ENCODE measurements at places on chromosomes 16 and 17.

GRCh38 chr16:77277141-77277540 is 77.9 kb downstream of the SYCE1L start:
- no peak overlapping the region for H3K27ac ChIP-seq
- no peak for DNase-seq
- no peak overlapping the region for H3K4me3 ChIP-seq
- no peaks in the 10 kb centered on the region for H3K36me3 ChIP-seq
- H3K4me1 ChIP-seq: no peaks in the 10 kb centered on the region

- no peak overlapping the region for H3K4me3 ChIP-seq
- peaks cover 40% of the 10 kb centered on the region for H3K36me3 ChIP-seq
- no peaks in the 10 kb centered on the region for H3K4me1 ChIP-seq
- no peak overlapping the region for H3K27ac ChIP-seq
Observed at GRCh38 chr17:2684549-2684948, 27.0 kb downstream of the CLUH start.

- no peak overlapping the region for H3K4me3 ChIP-seq
- H3K27ac ChIP-seq: no peak overlapping the region
- no peaks in the 10 kb centered on the region for H3K36me3 ChIP-seq
- no peak for DNase-seq
- peaks cover 7% of the 10 kb centered on the region for H3K4me1 ChIP-seq
Observed at GRCh38 chr16:75457485-75458021, 6.9 kb downstream of the TMEM170A start.

GRCh38 chr17:30947796-30948195 is 23.0 kb upstream of the RNF135 start:
- H3K4me1 ChIP-seq: no peaks in the 10 kb centered on the region
- H3K36me3 ChIP-seq: no peaks in the 10 kb centered on the region
- no peak overlapping the region for H3K4me3 ChIP-seq
- DNase-seq: no peak
- H3K27ac ChIP-seq: no peak overlapping the region

- no peak for DNase-seq
- peak overlapping the region; percentile 81 for H3K4me3 ChIP-seq
- no peaks in the 10 kb centered on the region for H3K27me3 ChIP-seq
- no peaks in the 10 kb centered on the region for H3K36me3 ChIP-seq
Observed at GRCh38 chr16:49857423-49858181, 1.7 kb upstream of the ZNF423 start.

DNA sequence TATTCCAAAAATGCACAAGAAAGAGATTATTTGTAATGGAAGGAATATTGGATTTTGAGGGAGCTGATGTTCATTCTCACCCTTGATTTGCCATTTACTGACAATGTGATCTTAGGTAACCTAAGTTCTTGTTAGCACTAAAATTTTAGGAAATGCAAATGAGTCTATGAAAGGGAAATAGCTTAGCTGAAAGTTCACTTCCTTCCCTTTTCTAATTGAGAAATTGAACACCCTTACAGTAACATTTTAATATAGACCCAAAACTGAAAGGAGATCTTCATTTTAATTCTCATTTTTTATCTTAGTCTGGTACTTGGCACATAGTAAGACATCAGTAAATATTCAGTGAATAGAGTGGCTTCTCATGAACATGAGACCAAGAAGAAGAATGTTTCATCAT is 10.9 kb upstream of the WSB1 start:
- DNase-seq: no peak
- H3K36me3 ChIP-seq: no peaks in the 10 kb centered on the region
- H3K4me3 ChIP-seq: no peak overlapping the region
- H3K4me1 ChIP-seq: no peaks in the 10 kb centered on the region
- no peaks in the 10 kb centered on the region for H3K27me3 ChIP-seq

DNA sequence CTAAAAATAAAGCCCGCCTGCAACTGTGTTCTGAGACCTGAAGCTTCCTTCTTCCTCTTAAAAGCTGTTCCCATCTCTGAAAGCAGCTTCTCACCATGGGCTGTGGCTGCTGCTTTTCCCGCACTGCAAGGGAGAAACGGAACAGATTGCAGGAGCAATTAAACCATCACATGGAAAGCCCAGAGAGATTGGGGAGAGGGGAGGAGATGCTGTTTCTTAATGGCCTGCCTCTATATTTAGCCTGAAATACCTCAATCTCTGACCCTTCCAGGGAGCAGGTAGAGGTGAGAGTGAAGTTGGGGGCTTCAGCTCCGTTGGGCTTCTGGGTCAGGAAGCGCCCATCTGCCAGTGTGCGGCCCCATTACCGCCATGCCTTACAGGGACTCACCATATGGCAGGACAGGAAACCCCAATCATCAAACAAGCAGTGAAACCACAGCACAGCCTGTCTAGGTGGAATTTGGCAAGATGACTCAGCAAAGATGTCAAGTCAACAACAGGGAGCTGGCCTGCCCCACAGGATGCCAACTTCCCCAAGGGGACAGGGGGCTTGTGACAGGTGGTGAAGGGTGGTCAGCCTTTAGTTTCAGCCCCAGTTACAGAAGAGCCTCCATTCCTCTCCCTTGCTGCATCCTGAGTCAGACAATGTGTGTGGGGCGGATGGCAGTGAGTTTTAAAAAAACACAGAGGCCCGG is 286.6 kb upstream of the CCL2 start:
- no peaks in the 10 kb centered on the region for H3K4me1 ChIP-seq
- no peak for DNase-seq
- no peaks in the 10 kb centered on the region for H3K27me3 ChIP-seq
- no peaks in the 10 kb centered on the region for H3K36me3 ChIP-seq
- H3K4me3 ChIP-seq: no peak overlapping the region
- no peak overlapping the region for H3K27ac ChIP-seq

DNA sequence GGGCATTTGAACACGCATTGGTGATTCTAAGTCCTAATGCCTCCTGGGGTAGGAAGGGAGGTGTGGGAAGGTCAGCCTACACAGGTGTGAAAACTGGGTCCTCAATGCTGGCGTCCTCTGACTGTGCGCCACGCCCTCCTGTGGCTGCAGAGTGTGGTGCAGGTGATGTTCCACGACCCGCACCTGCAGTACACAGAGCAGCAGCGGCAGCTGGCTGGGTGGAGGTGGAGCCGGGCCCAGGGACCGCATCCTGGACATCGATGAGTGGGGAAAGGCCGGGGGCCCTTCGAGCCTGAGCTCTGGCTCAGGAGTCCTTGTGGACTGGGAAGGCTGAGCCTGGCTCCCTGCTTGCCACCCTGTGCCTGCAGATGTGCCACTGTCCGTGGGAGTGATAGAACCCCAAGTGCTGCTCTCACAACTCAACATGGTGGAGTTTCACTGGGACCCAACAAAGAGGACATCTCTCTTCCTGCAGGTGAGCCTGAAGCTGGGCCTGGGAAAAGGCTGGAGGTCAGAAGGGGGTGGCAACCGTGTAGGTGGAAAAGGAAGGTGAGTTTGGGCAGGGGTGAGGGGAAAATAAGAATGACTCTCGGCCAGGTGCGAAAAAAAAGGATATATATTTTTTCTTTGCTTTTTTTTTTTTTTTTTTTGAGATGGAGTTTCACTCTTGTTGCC is 14.0 kb upstream of the STAC2 start:
- no peaks in the 10 kb centered on the region for H3K27me3 ChIP-seq
- no peak overlapping the region for H3K27ac ChIP-seq
- no peak for DNase-seq
- H3K36me3 ChIP-seq: no peaks in the 10 kb centered on the region
- H3K4me1 ChIP-seq: peaks cover 11% of the 10 kb centered on the region
- H3K4me3 ChIP-seq: no peak overlapping the region

GRCh38 chr17:62093188-62094155 is 28.4 kb upstream of the MED13 start:
- H3K36me3 ChIP-seq: no peaks in the 10 kb centered on the region
- H3K27ac ChIP-seq: no peak overlapping the region
- no peaks in the 10 kb centered on the region for H3K27me3 ChIP-seq
- no peak for DNase-seq

DNA sequence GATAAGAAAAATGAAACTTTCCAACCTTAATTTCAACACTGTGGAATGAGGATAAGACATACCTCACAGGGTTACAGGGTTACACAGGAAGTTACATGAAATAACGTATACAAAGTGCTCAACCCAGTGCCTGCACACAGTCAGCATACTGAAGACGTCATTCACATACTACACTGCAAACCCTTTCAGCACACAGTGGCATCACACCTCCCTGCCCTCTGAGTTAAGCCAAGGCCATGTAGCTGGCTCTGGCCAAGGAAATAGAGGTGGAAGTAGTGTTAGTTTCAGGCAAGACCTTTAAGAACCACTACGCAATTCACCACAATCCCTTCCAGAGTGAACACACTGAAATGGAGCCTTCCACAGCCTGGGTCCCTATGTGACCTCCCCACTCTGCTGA is 46.6 kb upstream of the GSG1L start:
- H3K4me1 ChIP-seq: no peaks in the 10 kb centered on the region
- H3K27ac ChIP-seq: no peak overlapping the region
- DNase-seq: no peak
- H3K4me3 ChIP-seq: no peak overlapping the region
- peaks cover 87% of the 10 kb centered on the region for H3K36me3 ChIP-seq

DNA sequence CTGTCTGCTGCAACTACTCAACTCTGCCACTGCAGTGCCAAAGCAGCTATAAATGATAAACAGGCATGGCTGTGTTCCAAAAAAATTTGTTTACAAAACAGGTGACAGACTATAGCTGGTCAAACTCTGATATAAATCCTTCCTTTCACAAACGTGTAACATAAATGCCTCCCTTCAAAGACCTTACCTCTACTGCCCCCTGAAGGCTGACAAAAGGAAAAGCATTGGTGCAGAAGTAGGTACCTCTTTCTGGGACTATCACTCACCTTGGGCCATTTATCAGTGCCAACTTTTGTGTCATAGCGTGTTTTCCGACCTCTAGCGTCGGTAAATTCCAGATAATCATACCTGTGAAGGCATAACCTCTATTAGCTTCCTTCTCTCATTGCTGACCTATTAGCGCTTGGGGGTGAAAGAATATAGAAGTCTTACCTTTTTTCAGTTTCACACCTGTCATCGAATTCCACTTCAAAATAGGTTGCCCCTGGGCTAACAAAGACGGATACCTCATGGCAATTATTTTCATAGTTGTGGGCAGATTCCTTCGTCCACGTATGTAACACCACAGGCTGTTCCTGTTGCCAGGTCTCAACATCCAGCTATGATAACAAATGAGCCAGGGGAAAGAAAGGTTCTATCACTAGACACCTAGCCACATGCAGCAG is 67.9 kb downstream of the ZZEF1 start:
- no peak overlapping the region for H3K4me3 ChIP-seq
- H3K27me3 ChIP-seq: no peaks in the 10 kb centered on the region
- H3K36me3 ChIP-seq: peaks cover 73% of the 10 kb centered on the region
- no peak for DNase-seq
- H3K27ac ChIP-seq: peak overlapping the region; percentile 62

DNA sequence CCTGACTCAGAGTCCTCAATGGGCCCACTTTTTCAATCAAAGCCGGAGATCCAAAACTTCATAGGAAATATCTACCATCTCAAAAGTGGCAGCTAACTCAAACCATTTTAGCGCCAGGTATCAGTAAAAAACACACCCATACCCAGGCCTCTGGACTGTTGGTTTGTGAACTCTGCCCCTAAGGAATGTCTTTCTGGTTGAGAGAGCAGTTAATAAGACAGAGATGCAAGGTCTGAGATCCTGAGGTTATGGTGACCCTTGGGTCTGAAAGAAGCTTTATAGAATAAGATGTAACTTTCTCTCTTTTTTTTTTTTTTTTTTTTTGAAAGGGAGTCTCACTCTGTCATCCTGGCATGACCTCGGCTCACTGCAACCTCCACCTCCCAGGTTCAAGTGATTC is 350.5 kb downstream of the SOX9 start:
- H3K4me3 ChIP-seq: no peak overlapping the region
- H3K27ac ChIP-seq: no peak overlapping the region
- DNase-seq: no peak
- no peaks in the 10 kb centered on the region for H3K27me3 ChIP-seq

DNA sequence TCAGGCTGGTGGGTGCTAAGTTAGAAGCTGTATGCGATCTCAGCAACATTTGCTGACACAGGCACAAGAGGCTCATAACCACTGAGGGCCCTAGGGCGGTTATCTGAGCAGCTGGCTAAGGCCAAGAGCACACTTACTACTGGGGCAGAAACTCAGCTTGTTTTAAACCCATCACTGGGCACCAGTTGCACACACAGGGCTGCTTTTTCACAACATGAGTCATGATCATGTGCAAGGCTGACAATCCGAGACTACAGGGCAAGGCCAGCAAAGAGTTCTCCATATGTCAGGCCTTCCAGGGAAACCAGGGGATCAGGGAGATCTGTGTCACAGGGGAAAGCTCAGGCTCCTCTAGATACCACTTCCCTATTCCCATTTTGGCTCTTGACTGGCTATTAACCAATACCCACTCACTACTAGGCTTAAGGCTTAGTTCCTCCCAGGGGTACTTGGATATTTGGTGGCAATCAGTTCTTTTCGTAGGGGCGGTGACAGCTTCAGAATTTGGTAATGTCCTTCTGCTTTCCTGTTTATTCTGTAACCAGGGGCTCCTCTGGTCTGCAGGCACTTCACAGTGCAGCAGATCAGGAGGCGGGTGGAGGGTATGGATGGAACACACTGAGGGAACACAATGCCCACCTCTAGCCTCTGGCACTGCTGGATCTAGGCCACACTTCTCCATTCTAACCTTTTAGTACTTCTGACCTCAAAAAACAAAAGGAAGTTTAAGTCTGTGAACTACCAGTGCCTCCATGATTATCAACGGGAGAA is 44.9 kb upstream of the ERN1 start:
- peaks cover 14% of the 10 kb centered on the region for H3K4me1 ChIP-seq
- peaks cover 7% of the 10 kb centered on the region for H3K36me3 ChIP-seq
- DNase-seq: peak; percentile 33
- no peaks in the 10 kb centered on the region for H3K27me3 ChIP-seq
- no peak overlapping the region for H3K4me3 ChIP-seq

GRCh38 chr16:87689956-87690465 is 75.8 kb downstream of the KLHDC4 start:
- H3K36me3 ChIP-seq: no peaks in the 10 kb centered on the region
- DNase-seq: no peak
- no peaks in the 10 kb centered on the region for H3K4me1 ChIP-seq
- no peaks in the 10 kb centered on the region for H3K27me3 ChIP-seq
- no peak overlapping the region for H3K4me3 ChIP-seq

- no peaks in the 10 kb centered on the region for H3K27me3 ChIP-seq
- no peak overlapping the region for H3K27ac ChIP-seq
- no peak for DNase-seq
- peaks cover 3% of the 10 kb centered on the region for H3K4me1 ChIP-seq
- H3K36me3 ChIP-seq: peaks cover 6% of the 10 kb centered on the region
- H3K4me3 ChIP-seq: no peak overlapping the region
Observed at GRCh38 chr17:31249835-31250141, 47.3 kb downstream of the OMG start.

Measured in ascending aorta (tissue), 2 donors.